Hair follicular keratinocyte (primary cell): ENCODE measurements at places on chromosomes 2 and 18. TPM values are rescaled to one million over a fixed set of nuclear protein-coding genes. Genes with fewer than 3 reads are reported as not detected.

Gene COX7A2L
- total RNA-seq: 174 and 250 TPM in 2 replicates

Gene AKAIN1
- not detected in 2 replicates for total RNA-seq

Gene HNMT
- 3.4 and 3.6 TPM in 2 replicates for total RNA-seq

Gene LYPD6
- total RNA-seq: 7.0 and 9.6 TPM in 2 replicates

Gene PSMA8
- total RNA-seq: not detected in 2 replicates

Gene VWA3B
- 0.08 and 0.16 TPM in 2 replicates for total RNA-seq

Gene TUBB8B
- total RNA-seq: 0.55 TPM in 1 of 2 replicates, not detected in the other

Gene LHCGR
- not detected in 2 replicates for total RNA-seq

Gene KRTCAP3
- 29.4 and 52.9 TPM in 2 replicates for total RNA-seq

Gene ASPRV1
- 0.19 and 0.62 TPM in 2 replicates for total RNA-seq
